Stimulated activated CD4-positive, alpha-beta T cell treated with anti-CD3 and anti-CD28 coated beads, Interleukin-4, amount 100 ng/mL, for 48 hours (primary cell): ENCODE measurements at places on chromosomes 6 and 20.

DNA sequence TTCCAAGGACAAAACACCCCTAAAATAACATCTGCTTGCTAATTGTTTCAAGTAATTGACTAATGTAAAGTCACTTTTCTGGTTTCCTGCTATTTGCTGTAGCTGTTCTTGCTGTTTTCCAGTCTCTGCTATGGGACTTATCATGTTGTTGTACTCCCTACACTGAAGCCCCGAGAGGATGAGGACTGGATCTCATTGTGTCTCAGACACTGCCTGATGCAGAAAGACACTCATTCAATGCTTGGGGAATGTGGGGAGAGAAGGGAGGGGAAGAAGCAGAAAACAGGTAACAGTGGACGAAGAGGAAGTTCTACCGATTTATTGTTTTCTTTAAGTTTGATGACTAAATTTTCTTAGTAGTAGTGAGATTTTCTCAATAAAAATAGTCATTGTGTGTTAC lies 79.8 kb downstream of the DOK5 start:
- DNase-seq = no peak

DNA sequence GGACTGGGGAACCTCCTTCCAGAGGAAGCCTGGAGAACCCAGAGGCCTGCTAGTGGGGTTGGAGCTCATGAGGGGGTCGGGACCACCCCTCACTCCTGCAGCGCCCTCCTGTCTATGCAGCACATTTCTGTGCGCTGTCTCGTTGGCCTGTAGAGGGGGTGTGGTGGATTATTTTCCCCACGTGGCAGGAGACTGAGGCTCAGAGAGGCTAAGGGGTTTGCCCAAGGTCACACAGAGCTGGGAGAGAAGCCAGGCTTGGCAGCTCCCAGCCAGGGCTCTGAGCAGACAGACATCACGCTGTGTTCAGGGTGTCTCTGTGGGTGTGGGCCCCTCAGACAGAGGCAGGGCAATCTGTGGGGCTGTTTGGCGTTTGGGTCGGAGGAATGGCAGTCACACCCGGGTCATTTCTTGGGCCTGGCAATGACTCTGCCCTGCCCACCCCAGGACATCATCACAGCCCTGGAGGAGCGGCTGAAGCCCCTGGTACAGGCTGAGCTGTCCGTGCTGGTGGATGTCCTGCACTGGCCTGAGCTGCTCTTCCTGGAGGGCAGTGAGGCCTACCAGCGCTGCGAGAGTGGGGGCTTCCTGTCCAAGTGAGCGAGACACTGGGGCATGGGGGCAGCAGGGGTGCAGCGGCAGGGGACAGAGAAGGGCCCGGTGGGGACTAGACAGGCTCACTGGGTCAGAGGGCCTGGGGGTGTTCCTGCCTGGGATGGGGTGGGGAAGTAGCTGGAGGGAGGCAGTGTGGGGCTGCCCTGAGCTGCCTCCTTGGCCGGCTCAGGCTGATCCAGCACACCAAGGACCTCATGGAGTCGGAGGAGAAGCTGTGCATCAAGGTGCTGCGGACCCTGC lies 27.7 kb downstream of the UQCC2 start:
- DNase-seq = no peak

DNA sequence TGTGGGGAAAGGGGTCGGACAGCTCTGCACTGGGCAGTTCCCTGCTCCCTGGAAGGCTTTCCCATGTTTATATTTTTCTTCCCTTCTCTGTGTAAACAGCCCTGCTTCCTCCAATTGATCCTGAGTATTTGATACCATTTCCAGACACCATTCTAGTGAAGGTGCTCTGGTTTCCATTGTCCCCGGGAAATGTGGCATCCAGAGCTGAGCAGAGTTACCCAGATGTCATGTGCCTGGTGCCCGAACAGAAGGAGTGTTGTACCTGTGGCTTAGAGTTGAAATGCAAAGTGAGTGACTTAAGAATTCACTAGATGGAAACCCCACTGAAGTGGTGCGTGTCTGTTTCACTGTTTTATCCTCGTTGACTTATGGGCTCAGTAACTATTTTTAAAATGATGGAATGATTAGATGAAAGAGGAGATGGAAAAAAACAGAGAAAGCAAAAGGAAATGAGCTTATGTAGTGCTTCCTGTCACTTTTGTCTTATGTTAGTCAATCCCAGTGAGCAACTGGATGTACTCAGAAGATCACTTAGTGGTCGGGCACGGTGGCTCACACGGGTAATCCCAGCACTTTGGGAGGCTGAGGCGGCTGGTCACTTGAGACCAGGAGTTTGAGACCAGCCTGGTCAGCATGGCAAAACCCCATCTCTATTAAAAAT lies 83.8 kb downstream of the SASH1 start:
- no peak for DNase-seq

- DNase-seq = no peak
Observed at GRCh38 chr6:116397914-116398313, 27.2 kb downstream of the DSE start.

GRCh38 chr6:169289619-169290339 lies 36.1 kb upstream of the THBS2 start:
- DNase-seq = no peak

DNA sequence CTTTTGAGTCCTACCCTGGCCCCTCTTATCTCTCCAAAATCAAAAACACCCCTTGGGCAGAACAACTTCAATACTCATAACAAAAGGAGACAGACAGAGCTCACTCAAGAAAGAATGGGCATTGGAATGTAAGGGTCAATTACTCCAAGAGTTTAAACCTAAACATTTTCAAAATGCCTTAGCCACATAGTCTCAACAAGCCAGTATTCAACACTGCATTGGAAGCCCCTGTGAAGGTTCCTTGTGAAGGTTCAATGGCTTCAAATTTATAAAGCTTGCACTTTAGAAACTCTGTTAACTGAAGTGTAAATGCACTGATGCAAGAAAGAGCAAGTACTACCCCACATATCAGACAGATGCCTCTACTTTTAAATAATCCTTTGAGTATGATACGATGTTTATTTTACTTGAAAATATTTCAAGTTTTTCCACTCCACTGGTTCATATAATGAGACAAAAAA lies 139.1 kb upstream of the LAMP5 start:
- DNase-seq = no peak

GRCh38 chr20:35618263-35619131 lies 2.9 kb downstream of the SPAG4 start:
- no peak for DNase-seq

GRCh38 chr20:63264519-63264918 lies 8.1 kb upstream of the ARFGAP1 start:
- DNase-seq = no peak

GRCh38 chr20:8693709-8694108 lies 375.2 kb upstream of the PLCB4 start:
- DNase-seq = no peak

GRCh38 chr6:21653905-21654304 lies 60.4 kb downstream of the SOX4 start:
- no peak for DNase-seq

GRCh38 chr6:2183246-2183645 lies 62.2 kb downstream of the GMDS start:
- DNase-seq = no peak

DNA sequence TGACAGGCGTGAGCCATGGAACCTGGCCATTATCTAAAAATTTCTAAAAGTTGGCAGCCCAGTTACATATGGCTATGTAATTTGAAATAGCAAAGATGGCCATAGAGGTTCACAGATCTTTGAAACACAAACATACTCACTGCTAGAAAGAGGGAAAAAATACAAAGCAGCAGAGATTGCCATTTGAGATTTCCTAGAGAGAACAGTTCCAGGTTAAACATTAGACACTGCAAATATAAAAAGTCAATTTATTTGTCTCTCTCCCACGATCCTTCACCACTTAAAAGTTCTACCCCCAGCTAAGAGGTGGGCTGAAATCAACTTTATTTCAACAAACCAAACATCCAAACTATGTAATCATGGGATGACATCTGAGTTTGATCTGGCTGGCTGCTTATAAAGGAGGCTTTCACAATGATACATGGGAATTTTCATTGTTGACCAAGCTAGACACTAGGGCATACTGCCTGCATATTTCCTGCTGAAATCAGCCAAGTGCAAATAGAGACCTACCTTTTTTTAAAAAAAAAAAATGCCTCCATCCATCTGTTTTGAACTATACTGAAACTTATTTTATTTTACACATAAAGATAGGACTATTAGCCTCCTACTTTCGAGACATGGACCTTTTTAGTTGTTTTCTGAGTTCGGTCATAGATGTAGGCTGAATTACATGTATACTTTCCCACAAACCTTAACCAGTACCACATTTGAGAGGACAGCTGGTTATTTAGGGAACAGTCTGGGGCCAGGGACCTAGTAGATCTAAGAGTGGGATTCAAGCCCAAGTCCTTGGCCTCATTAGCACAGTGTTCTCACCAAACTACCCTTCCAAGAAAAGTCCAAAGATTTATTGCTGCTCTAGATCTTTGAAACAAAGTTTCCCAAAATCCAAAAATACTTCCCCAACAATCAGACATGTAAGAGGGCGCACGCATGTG lies 16.6 kb downstream of the DCDC2 start:
- no peak for DNase-seq

DNA sequence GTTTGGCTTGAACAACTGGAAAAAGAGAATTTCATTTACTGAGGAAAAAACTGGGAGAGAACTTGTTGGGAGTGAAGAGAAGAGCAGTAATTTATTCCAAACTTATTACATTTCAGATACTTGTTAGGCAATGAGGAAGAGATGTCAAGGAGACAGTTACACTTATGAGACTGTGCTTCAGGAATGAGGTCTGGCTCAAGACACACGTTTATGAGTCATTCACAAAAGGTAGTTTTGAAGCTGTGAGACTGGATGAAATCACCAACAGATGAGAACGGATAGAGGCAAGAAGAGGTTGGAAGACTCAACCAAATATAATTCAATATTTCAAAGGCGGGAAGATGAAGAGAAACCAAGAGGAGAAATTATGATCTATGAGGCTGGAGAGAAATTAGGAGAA lies 70.6 kb upstream of the DEFB112 start:
- DNase-seq = no peak
